ENCODE measurements at places on chromosomes 4 and X.

DNA sequence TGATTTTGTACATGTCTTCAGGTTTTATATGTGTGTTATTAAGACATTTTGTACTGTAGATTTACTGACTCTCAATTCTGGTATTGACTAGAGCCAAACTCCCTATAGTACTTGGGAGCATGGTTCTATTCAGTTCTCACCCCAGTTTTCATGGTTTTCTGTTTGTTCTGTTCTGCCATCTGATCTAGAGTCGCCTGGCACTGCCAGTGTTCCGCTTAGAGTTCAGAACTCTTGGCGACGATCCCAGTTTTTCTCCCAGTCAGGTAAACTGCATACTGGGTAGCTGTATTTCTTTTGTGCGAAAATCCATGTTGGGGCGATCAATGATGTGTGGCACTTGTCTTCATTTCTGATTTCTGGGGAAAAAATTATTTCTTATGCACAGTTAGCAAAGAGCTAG is 78.0 kb downstream of the PHOX2B start:
- no peak for DNase-seq

GRCh38 chr4:169707958-169708643 is 49.6 kb downstream of the HPF1 start:
- DNase-seq, result no peak

GRCh38 chrX:71184803-71185495 is 38.1 kb upstream of the GJB1 start:
- DNase-seq, result no peak

DNA sequence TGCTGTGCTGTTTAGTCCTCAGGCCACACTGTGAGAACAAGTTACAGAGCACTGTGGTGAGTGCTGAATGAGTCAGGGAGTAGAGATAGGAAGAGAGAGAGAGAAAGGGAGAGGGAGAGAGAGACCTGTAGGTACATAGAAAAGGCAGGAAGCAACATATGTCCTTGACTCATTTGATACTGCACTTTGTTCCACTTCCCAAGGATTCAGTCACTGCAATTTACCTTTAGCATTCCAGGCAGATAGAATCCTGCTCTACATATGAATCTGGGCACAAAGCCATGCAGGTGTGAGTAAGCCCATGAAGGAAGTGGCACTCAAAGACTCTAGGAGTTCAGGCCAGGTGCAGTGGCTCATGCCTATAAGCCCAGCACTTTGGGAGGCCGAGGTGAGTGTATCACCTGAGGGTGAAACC is 1.0 kb upstream of the DAPP1 start:
- no peak for DNase-seq

- no peak for DNase-seq
Measured at GRCh38 chr4:136355970-136356369, 1176.3 kb downstream of the PCDH18 start.

- no peak for DNase-seq
Measured at GRCh38 chr4:133776503-133776902, 425.1 kb downstream of the PABPC4L start.

- no peak for DNase-seq
Measured at GRCh38 chrX:17654116-17654515, 83.2 kb upstream of the SCML1 start.

GRCh38 chr4:135917011-135917410 is 1615.3 kb downstream of the PCDH18 start:
- DNase-seq, result no peak

DNA sequence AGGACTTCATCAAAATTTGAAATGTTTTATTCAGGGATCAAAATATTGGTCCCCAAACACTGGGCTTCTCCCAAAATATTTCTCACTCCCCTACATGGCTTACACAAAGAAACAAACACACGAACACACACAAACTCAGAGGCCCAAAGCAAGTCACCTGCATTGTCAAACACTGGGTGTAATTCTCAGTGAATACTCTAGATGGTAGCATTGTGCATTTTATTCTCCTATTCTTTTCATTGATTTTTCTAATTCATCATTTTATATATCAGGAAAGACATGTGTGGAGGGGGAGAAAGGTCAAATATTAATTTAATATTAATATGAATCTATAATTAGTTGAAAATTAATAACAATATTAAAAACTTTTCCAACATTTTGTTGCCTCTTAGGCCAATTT is 72.3 kb upstream of the TNMD start:
- DNase-seq, result no peak

GRCh38 chr4:76624241-76624681 is 189.2 kb downstream of the SHROOM3 start:
- no peak for DNase-seq

GRCh38 chr4:121183361-121183760 is 19.2 kb upstream of the TNIP3 start:
- no peak for DNase-seq

GRCh38 chr4:1715002-1715758 is 3.1 kb upstream of the SLBP start:
- DNase-seq, result no peak

GRCh38 chr4:24076811-24077210 is 187.0 kb upstream of the PPARGC1A start:
- DNase-seq, result no peak

- no peak for DNase-seq
Measured at GRCh38 chr4:188550296-188550695, 411.1 kb downstream of the TRIML1 start.

GRCh38 chrX:32780109-32780508 is 431.2 kb downstream of the DMD start:
- DNase-seq, result no peak

DNA sequence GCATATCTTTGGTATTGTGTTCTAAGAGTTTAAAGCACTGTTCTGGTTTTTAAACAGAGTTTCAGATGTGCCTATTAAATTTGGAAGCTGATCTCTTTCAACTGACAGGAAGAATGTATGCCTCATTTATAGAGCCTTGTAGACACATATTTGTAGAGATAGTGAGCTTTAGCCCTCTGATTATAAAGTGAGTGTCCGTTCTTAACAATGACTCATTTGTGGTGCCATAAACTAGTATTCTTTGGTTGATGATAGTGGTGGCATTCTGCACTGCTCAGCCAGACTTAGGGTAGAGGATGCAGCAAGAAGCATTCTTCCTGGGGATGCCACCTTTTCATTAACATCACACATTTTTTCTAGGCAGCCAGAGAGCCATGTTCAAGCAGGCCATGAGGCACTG is 121.7 kb downstream of the TLL1 start:
- DNase-seq, result no peak

DNA sequence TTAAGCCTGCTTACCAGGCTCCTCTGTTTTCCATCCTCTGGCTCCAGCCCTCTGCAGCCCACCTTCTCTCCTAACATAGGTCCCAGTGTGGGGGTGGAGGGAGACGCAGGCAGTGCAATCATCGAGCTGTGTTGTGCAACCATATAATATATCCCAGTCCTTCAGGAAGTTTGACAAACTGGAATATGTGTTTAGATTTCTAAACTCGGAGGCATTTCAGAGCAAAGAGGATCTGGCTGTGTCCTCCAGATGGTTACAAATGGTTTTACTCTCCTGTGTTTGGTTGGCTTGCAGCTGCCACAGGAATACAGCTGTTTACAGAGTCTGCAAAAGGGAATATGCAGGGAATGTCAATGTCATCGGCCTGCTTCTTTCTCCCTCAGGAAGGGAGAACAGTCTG is 195.3 kb upstream of the LNX1 start:
- DNase-seq, result no peak

GRCh38 chrX:52576474-52576873 is 59.6 kb upstream of the XAGE1B start:
- DNase-seq, result no peak

DNA sequence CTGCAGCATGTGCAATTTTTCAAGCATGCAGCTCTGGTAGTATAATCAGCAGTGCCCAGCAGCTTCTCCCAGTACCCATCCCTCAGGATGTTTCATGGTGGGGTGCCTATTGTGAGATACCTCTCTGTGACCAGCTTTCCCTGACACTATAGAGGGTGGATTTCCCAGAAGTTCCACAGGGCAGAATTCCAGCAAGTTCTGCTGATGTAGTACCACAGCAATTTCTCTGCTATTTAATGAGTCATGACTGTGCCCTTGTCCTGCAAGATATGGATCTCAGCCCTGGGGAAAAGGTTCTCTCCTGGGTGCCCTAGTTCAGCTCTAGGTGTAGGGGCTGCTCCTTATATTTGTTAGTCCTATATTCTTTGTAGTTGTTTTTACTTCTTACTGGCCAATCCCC is 174.8 kb downstream of the ENOX2 start:
- no peak for DNase-seq

DNA sequence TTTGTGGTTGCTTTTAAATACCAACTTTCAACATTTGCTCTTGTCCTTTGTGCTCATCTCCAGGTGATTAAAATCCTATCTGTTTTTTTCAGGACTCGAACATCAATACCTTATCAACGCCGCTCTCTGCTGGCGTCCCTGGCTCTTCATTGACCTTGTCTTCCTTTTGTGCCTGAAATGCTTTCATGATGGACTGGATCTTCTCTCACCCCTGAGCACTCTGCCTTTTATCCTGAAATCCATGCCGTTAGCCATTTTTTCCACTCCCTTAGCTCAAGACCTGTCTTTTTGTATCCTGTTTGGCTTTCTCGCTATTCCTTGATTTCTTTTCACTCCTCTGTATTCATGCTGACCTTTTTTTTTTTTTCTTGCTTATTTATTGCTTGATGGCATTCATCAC is 549.5 kb upstream of the CPEB2 start:
- no peak for DNase-seq

GRCh38 chr4:74339501-74339900 is 25.4 kb upstream of the EREG start:
- DNase-seq, result no peak

DNA sequence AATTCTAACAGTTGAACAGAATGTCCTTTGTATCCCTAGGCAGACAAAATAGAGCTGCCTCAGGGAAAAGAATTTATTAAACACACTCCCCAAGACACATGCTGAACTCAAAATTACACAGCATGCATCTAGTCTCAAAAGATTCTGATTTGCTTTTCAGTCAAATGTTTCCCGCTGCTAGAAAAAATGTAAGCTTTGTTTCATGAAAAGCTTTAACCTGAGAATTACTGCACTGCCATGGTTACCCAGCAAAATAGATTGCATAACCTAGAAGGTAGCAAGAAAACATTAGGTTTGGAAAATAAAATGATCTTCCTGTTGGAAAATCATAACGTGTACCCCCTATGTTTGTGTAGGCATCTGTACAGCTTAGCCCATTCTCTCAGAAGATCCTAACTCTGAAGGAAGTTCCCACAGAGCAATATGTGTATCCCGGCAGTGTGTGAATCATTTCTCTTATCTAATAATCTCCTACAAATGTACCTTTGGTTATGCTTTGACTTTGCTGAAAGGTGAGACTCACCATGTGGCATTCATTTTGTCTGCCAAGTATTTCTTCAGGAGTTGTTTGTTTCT is 646.9 kb downstream of the STPG2 start:
- DNase-seq, result no peak

- no peak for DNase-seq
Measured at GRCh38 chrX:55201930-55202579, 18.1 kb upstream of the PAGE5 start.

DNA sequence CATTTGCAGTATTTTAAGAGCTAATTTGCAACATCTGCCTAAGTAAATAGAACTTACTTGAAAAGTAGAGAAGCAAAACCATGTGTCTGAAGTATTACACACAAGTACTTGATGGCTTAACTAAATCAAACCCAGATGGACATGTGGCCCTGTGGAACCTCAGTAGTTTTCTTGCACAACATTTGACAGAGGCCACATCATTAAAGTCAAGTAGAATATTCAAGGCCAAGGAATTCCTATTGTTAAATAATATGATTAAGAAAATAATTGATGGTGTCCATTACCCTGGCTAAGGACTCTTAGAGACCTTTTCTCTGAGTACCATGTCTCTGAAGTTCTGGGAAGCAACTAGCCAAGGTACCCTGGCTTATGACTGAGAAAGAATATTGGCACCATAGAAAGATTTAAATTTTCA is 135.4 kb upstream of the OTUD4 start:
- DNase-seq, result no peak

DNA sequence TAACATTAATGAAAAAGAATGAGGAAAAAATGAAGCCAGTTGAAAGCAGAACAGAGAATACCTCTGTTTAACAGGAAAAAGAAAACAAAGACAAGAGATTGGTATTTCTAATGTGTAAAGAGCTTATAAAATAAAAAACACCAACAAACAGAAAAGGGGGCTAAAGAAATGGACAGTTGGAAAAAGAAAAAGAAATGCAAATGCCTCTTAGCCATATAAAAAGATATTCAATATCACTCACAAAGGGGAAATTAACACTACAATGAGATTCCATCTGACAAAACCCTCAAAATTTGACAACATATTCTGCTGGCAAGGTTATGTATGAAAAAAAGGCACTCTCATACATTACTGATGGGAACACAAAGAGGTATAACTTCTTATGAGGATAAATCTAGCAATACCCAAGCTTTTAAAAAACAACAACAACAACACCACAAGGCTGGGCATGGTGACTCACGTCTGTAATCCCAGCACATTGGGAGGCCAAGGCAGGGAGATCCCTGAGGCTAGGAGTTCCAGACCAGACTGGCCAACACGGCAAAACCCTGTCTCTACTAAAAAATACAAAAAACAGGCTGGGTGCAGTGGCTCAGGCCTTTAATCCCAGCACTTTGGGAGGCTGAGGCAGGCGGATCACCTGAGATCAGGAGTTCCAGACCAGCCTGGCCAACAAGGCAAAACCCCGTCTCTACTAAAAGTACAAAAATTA is 75.8 kb downstream of the FRYL start:
- DNase-seq, result no peak

- no peak for DNase-seq
Measured at GRCh38 chrX:48531358-48531959, 8.1 kb upstream of the TBC1D25 start.

DNA sequence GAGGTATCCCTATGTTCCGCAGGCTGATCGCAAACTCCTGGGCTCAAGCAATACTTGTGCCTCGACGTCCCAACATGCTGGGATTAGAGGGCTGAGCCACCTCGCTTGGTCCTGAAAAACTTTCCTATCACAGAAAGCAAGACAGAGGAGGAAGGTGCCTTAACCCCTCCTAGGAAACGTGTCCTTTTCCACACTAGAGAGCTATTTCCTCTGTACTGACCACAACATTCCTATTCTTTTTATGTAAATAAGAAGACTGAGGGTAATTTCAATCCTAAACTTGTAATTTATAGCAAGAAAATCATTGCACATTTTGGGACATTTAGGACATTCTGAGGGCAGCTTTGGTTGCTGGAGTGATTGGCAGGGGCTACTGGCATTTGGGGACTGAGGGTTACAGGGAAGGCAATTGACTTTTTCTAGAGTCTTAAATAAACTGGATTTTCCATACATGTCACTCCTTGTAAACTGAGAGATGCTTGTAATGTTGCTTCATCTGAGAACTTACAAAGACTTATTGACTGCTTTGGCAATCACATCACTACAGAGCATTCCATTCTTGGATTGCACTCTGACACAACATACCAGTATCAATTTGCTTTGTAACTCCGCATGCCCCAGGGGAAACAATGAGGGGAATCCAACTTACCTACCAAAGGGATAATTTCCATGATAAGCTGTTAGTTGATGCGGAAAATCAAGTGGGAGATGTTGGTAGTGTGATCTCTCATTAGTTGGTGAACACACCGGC is 15.6 kb downstream of the XAGE3 start:
- DNase-seq, result no peak

GRCh38 chrX:17984415-17984814 is 123.3 kb upstream of the RAI2 start:
- DNase-seq, result no peak

GRCh38 chrX:103919270-103919637 is 43.2 kb upstream of the TMSB15B start:
- no peak for DNase-seq
